Tongue (tissue), 3 donors: ENCODE measurements at places on chromosomes 11 and 22. TPM values are rescaled to one million over a fixed set of nuclear protein-coding genes. Genes with fewer than 3 reads are reported as not detected.

MPPED1 gene
- 4.4 TPM for total RNA-seq

LRRC75B gene
- 7.6 TPM for total RNA-seq

OR2AG2 gene
- not detected for total RNA-seq

IGLL1 gene
- total RNA-seq: 1.5 TPM

CECR2 gene
- 10.4 TPM for total RNA-seq

ISX gene
- not detected for total RNA-seq
